Activated CD4-positive, alpha-beta memory T cell treated with anti-CD3 and anti-CD28 coated beads for 36 hours (primary cell): ENCODE measurements at places on chromosomes 13 and 19.

DNA sequence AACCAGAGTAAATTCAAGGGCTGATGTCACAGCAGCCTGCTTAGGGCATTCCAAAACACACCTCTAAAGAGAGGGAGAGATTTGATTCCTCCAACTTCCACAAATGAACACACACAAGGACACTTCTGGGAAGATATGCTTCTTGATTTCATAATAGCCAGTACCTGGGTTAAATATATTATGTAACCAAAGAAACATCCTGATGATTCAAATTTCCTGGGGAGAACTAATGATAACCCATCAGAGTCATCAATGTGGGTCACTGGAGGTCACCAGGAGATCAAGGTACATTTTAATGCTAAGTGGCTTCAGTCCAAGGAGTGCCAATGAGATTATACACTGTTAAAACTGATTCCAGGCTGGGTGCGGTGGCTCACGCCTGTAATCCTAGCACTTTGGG lies 54.0 kb upstream of the DOCK9 start:
- DNase-seq = no peak

DNA sequence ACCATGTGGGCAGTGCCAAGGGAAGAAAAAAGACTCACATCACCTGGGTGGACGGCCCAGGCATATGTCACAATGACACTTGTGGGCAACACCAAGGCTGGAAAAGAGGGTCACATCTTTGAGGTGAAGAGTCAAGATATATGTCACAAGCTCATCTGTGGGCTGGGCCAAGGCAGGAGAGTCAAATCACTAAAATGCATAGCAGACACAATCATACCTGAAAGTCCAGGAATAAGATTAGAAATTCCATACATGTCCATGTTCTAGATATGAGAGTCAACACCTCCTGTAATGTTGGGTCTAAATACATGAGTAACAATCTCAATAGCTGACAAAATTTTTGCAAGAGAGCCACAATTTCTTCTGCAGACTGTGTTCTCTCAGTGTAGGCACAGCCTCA lies 145.0 kb downstream of the ZNF675 start:
- DNase-seq = no peak

- no peak for DNase-seq
These were observed 21.4 kb downstream of the ACER1 start for GRCh38 chr19:6312018-6312417.

GRCh38 chr13:78468621-78469020 lies 134.7 kb downstream of the POU4F1 start:
- DNase-seq = no peak

- no peak for DNase-seq
These were observed 56.4 kb downstream of the FAM124A start for GRCh38 chr13:51278426-51279130.

DNA sequence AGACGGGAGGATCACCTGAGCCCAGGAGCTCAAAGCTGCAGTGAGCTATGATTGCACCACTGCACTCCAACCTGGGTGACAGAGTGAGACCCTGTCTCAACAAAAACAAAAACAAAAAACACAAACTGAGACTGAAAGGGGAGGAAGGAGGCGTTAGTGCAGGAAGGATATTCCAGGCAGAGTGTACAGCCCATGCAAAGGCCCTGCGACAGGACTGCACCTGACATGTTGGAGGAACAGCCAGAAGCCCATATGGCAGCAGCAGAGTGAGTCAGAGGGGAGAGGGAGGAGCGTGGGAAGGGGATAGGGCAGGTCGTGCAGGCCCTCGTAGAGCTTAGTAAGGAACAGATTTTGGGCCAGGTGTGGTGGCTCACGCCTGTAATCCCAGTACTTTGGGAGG lies 3.2 kb downstream of the ZNRF4 start:
- no peak for DNase-seq

GRCh38 chr13:25766576-25766975 lies 285.2 kb downstream of the SHISA2 start:
- DNase-seq = no peak

DNA sequence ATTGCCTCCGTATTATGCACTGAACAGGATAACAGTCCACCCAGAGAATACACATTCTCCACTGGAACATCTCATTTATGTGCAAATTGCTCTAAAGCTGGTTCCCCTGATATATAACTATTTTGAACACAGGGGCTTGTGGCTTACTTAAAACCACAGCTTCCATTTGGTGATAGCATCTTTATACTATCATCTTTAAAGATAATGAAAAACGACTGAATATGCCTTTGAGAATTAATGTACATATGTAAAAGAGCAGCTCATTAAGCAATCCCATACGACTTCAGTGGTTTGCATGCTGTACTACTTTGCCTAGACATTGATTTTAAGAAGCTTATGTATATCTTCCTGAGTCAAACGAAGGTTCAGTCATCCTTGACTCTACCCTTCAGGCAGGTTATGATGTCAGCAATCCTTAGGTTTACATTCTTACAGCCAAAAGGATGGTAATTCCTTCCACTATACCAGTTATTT lies 40.8 kb downstream of the BRD4 start:
- DNase-seq = no peak

GRCh38 chr19:4428326-4428975 lies 26.0 kb downstream of the CHAF1A start:
- DNase-seq = no peak

DNA sequence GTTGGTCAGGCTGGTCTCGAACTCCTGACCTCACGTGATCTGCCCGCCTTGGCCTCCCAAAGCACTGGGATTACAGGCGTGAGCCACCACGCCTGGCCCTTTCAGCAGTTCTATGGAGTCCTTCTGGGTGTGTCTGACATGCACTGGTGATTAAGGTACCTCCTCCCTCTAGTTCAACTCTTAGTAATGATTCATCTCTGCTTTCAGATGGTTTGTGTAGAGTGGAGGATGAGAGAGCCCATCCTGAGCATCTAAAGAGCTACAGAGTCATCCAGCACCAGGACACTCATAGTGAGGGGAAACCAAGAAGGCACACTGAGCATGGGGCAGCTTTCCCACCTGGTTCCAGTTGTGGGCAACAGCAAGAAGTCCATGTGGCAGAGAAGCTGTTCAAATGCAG lies 8.2 kb downstream of the ZNF584 start:
- DNase-seq = no peak

DNA sequence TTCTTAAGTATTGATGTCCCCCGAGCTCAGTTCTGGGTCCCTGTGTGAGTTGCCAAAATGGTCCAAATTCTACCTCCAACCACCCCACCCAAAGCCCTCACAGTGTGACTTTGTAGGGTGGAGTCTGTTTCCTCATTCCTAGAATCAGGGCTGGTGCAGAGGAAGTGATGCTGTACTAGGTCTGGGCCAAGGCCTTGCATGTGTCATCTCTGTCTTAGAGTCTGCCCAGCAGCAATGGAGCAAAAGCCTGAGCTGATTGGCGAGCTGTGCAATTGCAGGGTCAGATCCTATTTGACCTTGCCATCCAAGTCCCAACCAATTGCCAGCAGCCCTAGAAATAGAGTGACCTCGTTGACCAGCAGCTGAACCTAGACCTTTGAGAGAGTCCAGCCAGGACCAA lies 97.0 kb upstream of the ANKRD10 start:
- DNase-seq = no peak

- DNase-seq = no peak
These were observed 25.8 kb downstream of the RFX1 start for GRCh38 chr19:13980340-13980739.

DNA sequence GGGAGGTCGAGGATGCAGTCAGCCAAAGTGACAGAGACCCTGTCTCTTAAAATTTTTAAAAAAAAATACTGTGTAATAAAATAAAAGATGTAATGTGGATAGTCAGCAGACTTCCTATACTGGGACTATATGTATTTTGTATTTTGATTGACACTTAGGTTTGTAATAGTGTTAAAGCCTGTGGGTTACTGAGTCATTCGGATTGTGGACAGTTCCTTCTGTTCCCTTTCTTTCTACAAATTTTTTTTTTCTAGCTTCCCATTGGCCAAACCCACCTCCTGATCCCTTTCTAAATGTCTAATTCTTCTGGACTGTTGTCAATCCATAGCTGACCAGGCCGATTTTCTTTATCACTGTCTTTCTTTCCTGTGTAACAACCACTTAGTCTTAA lies 108.0 kb downstream of the DNAJC3 start:
- DNase-seq = no peak

DNA sequence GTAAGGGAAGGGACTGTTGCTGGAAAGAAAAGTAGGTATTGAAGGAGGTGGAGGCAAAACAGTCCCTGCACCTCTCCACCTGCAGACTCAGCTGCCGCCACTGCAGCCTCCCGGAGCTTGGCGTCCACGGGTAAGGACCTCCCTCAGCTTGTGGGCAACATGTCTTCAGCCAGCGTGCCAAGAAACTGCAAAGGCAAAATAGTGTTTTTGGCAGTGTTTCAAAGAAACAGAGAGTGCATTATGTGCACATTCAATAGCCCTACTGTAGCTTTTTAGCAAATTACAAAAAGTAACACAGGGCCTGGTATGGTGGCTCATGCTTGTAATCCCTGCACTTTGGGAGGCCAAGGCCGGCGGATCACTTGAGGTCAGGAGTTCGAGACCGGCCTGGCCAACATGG lies 57.4 kb downstream of the ATP11A start:
- DNase-seq = no peak

GRCh38 chr19:3976495-3977241 lies 5.8 kb upstream of the DAPK3 start:
- DNase-seq = no peak

GRCh38 chr13:65159803-65160202 lies 2070.3 kb downstream of the PCDH9 start:
- DNase-seq = no peak

DNA sequence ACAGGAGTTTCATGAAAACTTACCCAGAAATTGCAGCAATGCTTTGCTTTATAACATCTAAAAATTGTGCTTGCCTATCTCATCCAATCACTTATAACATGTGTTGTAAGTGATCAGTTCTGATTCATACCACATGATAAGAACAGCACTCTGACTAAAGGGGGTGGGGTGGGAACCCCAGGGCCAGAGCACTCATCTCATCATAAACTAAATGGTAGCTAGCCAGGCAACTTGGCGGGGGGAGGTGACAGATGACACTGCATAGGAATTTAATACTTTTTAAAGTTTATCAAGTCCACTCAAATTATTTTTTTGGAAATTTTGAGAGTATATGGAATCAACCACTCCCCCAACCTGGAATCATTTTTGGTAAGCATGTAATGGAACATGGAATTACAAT lies 42.1 kb downstream of the FOXO1 start:
- DNase-seq = peak; percentile 72

- DNase-seq = no peak
These were observed 16.6 kb downstream of the GPI start for GRCh38 chr19:34381399-34382251.

- no peak for DNase-seq
These were observed 17.5 kb upstream of the NWD1 start for GRCh38 chr19:16702123-16702522.

DNA sequence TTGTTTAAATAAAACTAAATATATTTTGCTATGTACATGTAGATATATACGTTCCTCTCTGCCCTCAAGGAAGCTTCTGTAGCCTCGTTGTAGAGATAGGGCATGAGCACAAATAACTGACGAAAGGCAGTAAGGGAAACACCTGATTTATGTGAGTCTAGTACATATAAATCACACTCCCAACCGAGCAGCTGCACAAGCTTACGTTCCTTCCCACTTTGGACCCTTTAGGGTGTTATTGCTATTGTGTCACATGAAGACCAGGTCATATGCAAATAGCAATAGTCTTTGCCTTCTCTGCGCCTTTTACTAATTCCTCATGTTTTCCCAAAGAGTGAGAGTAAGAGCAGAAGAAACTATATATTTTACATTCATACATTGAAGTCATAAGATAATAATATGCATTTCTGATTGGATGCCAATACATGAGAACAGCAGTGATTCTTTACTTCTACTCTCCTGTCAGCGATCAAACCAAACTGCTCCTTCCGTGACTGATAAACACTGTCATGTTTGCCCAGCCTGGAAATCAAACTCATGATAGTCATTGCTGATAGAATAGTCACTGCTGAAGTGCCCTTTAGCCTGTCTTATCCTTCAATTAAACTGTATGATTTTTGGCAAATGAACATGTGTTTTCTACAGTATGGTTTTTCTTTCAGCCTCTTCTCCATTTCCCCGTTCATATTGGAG lies 127.2 kb upstream of the MAB21L1 start:
- DNase-seq = no peak

GRCh38 chr19:18895038-18895823 lies 727 bp downstream of the CERS1 start:
- DNase-seq = peak; percentile 29

GRCh38 chr13:25874907-25875306 lies 176.9 kb downstream of the SHISA2 start:
- DNase-seq = peak; percentile 74

GRCh38 chr13:114017966-114018365 lies 44.1 kb upstream of the C13orf46 start:
- DNase-seq = no peak

DNA sequence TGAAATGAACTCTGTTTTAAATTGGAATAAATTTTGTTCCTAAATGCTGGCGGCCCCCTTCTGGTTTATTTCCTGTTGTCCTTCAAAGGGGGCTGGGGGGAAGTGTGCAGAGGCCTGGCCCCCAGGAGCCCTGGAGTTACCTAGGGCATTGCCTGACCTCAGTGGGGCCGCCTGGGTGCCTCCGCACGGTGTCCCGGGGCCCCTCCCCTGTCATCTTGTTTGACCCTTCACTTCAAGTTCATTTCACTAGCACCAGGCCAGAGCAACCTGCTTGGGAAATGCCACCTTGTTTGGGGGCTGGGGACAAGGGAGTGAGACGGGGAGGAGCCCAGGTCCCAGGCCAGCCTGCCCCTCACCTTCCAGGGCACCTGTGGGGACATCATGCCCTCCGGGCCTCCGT lies 11.9 kb upstream of the GNA15 start:
- no peak for DNase-seq

DNA sequence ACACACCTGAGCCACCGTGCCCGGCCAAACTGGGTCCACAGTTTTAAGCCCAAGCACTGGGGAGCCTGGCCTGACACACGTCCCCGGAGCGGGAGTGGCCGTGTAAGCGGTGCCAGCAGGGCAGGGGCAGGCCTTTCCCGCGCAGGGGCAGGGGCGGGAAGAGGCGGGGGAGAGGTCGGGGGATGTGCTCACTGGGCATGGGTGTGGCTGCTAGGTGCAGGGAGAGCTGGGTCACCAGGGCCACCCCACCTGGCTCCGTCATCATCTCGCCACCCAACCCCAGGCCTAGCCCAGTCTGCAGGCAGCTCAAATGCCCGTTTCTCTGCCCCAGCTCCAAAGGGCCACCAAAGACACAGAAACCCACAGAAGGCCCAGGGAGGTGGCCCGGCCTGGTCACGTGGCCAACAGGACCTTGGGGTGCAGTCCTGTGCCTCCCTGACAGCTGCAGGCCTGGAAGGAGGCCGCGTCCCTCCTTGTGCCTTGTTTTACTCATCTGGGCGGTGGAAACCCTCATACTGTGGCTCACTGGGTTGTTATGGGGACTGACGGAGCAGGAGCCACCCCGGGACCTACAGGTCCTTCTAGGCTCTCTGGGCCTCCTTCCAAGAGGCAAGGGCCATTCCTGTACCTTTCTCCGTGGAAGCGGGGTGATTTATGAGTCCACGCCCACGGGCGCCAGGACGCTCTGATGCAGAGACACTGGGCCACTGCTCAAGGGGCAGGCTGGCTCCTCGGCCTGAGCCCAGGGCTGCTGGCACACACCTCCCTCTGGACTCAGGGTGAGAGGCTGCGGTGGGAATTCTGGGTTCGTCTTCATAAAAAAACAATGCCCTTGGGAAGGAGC lies 27.7 kb downstream of the MAP2K2 start:
- no peak for DNase-seq

GRCh38 chr13:104983601-104984000 lies 1551.9 kb downstream of the EFNB2 start:
- no peak for DNase-seq

GRCh38 chr19:45879055-45879454 lies 6.9 kb downstream of the IRF2BP1 start:
- no peak for DNase-seq

GRCh38 chr13:110108348-110109139 lies 198.4 kb downstream of the COL4A1 start:
- no peak for DNase-seq
